DMS153 (cell line): ENCODE measurements at places on chromosomes 11 and 22.
A peak's percentile ranks its signal among the peaks of the same experiment; 100 is the strongest.

DNA sequence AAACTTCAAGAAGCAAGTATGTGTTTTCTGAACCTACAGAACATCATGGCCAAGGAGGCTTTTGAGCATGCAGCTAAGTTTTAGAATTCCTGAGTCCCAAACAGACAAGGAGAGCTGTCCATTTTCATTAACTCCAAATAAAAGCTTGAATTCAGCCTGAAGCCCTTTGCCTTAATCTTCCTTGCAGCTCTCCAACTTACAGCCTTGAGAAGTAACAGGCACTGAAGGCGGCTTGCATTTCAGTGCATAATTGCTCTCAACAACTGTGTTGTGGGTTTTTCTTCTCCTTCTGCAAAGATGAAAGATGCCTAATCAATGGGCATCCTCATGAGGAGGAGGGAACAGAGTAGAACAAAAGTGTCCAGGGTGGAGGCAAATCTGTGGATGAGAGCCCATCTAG lies 286.0 kb downstream of the FAT3 start:
- DNase-seq = no peak

DNA sequence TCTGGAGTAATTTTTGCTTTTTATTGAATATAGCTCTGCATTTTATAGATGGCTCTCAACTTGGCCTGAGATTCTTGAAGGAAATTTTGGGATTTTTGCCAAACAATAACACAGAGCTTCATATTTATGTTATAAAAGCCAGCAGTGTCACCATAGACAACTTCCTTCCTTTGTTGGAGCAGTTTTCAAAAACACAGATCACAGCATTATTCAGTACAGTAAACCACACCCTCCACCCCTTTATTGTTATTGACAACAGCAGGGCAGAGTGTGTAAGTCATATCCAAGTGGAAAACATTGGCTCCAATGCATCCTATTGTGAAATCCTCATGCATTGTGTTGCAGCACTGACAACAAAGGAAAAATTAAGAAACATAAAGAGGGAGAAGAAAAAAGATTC lies 62.6 kb upstream of the PRSS23 start:
- no peak for DNase-seq

- DNase-seq = no peak
Observed at GRCh38 chr11:37502202-37502601, 904.2 kb upstream of the RAG2 start.

GRCh38 chr22:50306753-50307749 lies at the start of gene PLXNB2:
Gene PLXNB2 (minus strand): TSS chr22:50307646. CDS start chr22:50290584, 17,062 bp downstream.
- DNase-seq = peak; percentile 72

- no peak for DNase-seq
Observed at GRCh38 chr11:10488934-10489691, 34.0 kb downstream of the AMPD3 start.

DNA sequence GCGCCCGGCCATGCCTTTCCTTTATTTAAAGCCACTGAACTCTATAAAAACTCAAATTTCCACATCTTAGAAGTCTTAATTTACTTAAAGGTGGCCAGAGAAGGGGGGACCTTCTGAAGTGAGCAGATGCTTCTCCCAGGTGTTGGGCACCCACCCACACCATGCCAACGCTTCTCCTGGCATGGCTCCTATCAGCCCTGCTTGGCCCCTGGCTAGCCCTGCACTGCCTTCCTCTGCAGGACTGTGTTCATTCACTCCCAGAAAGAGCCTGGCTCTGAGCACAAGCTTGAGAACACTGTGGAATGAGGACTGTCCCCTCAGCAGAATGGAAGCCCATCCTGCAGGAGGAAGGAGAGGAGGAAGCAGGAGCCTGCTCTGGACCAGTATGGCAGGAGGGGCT lies 34.6 kb upstream of the ARFGAP3 start:
- DNase-seq = no peak

DNA sequence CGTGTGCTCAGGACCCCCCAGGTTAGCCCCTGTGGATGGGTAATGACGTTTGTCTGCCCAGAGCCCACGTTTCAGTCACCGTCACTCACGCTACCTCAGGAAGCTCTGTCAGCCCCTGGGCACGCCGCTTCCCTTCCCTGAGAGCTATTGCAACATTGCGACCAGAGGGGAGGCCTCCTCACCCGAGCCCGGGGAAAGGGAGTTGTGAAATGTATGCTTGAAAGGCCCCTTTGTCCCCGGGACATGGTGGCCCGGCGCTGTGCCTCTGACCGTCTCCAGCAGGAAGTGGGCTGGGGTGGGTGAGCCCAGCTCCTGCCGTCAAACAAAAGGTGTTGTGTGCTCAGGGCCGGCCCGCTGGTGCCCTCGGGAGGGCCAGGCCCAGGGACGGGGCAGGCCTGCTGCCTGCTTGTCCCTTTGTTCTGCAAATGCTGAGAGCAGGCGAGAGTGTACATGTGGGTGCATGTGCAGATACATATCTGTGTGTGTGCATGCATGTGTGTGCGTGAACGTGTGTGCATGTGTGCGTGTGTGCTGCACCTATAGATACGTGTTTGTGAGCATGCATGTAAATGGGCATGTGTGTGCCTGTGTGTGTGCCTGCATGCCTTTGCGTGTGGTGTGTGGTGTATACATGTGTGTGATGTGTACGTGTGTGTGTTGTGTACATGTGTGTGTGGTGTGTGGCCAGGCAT lies 1125.0 kb downstream of the BRD1 start:
- DNase-seq = peak; percentile 67

GRCh38 chr11:133232665-133233064 lies 299.6 kb downstream of the OPCML start:
- no peak for DNase-seq

GRCh38 chr11:30387891-30388861 lies 65.3 kb downstream of the ARL14EP start:
- no peak for DNase-seq

DNA sequence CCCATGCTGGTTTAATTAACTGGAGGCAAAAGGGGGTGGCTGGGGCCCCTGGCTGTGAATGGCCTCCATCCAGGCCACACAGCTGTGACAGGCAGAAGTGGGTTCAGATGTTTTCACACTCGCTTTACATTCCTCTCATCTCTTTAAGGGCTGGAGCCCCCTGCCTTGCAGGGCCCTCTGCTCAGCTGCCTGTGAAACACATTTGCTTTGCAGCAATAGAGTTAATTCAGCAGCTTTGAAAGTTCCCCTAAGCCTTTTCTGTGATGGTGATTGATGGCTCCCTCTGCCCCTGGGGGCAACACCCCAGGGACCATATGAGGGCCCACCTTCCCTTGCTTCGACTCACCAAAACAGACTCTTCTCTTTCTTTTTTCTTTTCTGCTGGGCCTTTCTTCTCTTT lies 139.3 kb downstream of the FEZ1 start:
- DNase-seq = no peak

DNA sequence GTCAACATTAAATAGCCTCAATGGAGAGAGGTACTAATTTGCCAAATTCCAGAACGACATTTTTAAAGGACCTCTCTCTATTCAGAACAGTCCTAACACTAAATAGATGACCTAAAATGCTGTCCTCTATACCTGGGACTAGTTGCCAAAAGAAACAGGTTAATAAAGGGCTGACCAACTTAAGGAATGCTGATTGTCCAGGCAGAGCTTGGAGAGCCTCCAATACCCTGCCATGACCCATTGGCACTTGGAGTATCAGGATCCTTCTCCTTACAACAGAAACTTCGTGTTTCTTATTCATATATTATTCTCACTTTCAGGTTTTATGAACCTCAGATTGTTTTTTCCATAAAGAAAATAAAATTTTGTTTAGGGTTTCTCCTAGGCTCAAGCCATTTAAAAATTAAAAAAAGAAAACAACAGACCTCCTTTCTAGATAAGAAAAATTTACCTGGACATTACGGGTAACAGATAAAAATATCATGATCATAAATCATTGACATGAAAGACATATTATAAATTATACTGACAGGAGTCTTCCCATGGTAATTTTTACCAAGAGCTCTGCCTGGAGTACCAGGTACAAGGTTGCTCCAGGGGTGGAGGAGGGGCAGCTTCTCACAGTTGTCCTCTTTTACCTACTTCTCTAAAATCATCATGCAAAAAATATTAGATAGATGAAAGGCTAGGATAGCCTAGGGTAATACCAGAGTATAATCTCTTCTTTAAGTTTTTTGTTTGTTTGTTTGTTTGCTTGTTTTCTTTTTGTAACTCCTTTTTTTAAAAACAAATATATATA lies 2.0 kb downstream of the LRRC4C start:
- no peak for DNase-seq
